AG09309 (cell line): ENCODE measurements at places on chromosomes 11 and 22.
A peak's percentile ranks its signal among the peaks of the same experiment; 100 is the strongest.

DNA sequence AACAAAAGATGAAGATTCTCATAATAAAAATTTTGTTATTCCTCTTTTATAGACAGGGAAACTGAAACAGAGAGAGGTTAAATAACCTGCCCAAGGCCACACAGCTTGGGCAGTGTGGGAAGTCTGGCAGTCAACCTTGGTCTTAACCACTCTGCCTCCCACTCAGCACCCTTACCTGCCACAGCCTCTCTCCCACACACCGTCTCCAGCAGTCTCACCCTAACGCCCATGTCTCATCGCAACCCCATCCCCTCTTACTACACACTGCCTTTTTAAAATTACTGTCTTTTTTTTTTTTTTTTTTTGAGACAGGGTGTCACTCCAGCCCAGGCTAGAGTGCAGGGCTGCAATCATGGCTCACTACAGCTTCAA, 25.0 kb downstream of the ARRB1 start:
- DNase-seq, result no peak

GRCh38 chr11:2146051-2146450, 6.9 kb upstream of the IGF2 start:
- no peak for DNase-seq

- DNase-seq, result peak; percentile 58
Observed at GRCh38 chr11:43736502-43737200, 56.1 kb downstream of the HSD17B12 start.

GRCh38 chr22:36285545-36285944, 32.6 kb downstream of the APOL1 start:
- no peak for DNase-seq

DNA sequence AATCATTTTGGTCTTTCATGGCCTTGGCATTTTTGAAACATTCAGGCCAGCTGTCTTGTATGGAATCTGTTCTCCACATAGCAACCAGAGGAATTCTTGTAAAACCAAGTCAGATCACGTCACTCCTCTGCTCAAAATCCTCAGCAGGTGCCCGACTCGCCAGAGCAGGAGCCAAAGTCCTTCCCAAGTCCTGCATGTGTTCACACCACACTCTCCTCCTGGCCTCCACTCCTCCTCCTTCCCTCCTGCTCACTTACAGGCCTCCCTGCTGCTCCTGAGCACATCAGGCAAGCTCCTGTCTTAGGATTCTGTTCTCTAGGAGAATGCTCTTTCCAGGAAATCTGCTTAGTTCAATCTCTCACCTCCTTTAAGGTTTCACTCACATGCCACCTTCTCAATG, 6.9 kb upstream of the PSMC3 start:
- peak; percentile 52 for DNase-seq

DNA sequence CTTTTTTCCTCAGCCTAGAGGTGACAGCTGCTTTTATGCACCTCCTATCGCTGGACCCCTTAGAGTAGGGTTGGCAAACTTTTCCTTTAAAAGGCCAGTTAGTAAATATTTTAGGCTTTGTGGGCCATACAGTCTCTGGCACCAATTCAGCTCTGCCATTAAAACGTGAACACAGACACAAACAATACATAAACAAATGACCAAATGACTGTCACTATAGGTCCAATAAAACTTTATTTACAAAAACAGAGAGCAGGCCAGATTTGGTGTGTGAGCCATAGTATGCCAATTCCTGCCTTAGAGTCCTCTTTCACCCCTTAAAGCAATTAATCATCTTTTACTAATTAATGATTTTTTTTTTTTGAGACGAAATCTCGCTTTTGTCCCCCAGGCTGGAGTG, 61.1 kb upstream of the RPS13 start:
- no peak for DNase-seq

DNA sequence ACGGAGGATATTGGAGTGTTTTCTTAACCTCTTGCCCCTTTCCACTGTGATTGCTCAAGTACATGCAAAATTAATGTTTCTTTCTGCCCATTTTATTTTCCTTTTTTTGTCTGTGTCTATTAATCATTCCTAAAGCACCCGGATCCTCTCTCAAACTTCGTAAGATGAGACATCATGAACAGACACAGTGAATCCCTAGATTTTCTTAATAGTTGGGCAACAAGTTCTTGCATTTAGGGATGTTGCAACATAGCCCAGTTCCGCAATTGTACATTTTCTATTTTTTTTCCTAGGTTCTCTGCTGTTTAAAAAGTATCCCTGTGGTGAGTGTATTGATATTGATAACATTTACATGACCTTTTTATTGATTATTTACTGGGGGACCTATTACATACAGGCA, 2.9 kb downstream of the FAM111A start:
- DNase-seq, result peak; percentile 73

DNA sequence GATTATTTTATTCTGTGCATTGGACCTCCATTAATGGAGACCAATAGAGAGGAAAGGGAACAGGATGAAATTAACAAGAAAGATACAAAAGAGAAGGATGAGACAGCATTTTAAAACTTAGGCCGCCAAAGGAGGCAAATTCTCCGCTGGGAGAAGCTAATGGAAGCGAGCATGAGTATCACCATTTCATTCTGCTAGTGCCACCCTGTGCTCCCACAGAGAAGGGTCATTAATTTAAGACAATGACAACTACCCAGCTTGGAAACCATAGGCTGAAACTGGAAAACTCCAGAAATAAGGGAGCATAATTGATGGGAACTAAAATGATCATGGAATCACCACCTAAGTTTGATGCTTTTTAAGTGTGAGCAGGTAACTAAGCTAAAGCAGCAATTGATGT, 69.2 kb downstream of the SLC36A4 start:
- no peak for DNase-seq

DNA sequence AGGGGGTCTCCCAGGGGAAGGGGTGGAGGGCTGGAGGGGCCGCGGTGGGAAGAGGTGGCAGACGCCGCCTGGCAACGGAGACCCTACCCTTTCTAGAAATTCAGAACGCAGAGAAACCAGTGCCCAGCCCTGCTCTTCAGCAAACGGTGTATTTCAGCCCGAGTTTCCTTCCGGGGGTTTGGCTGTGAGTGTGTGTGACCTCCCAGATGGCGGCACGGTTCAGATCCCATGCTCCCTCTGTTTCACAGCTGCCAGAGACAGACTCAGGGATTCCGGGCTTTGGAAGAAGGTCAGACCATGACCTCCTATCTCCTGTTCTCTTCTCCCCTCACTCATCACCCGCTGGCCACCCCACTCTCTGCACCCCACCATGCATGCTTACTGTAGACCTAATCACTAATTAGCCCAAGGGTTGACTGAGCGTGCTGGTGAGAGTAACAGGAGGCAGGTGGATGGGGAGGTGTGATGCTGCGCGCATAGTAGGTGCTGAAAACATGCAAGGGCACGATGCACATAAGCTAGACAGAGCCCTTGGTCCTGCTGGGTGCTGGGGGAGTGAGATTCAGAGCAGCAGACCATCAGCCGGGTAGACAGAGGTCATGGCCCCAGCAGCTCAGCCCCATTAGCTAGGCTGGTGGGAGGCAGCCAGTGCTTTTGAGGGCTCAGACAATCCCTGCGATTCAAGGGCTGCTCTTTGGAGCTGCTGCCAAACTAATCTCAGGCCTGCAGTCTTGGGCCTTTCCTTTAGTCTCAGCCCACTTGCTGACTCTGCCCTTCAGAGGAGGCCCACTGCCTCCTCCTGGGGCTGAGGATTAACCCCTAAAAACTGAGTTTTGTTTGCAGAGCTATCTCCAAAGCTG, 256.5 kb upstream of the CADM1 start:
- DNase-seq, result no peak

- peak; percentile 34 for DNase-seq
Observed at GRCh38 chr22:46462726-46463371, 74.6 kb downstream of the CELSR1 start.

DNA sequence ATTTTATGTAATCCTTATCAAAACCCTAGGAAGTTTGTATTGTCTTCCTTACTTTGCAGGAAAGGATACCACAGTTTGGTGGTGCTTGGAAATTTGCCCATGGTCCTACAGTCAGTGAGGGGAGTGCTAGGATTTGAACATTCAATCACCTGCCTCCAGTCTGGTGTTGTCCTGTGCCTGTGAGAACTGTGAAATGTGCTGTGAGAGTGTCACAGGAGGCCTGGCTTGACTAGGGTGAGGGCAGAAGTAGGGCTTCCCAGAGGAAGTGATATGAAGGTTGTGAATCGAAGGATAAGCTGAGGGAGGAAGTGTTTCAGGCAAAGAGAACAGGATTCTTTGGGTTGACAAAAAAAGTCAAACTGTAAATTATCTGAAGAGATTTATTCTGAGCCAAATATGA, 424.4 kb downstream of the TMEM135 start:
- no peak for DNase-seq

- no peak for DNase-seq
Observed at GRCh38 chr22:45786726-45787125, 115.1 kb downstream of the ATXN10 start.

DNA sequence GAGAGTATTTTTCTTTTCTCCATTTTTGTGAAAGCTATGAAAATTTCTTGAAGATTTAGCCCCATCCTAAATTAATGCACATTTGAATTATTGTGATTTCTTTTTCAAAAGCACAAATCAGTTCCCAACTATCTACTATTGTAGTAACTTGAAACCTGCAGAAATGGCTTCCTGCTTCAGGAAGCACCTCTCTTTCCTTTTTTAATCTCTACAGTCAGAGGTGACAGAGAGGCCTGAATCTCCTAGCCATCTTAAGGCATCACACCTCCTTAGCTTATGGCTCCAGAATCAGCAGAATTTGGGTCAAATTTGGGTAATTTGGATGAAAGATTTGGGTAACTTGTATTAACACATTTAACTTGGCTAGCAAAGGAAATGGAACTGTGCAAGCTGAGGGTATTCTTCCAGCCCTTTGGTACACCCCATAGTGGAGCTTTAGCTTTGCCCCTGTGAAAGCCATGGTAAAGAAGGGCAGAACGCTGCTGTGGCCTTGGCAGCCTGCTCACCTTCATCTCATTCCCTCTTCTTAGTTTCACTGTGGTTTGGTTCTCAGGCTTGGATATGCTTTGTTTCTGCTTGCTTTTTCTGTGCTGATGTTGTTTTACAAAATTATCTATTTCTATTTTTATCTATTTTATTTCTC, 16.2 kb downstream of the TBCEL start:
- no peak for DNase-seq

DNA sequence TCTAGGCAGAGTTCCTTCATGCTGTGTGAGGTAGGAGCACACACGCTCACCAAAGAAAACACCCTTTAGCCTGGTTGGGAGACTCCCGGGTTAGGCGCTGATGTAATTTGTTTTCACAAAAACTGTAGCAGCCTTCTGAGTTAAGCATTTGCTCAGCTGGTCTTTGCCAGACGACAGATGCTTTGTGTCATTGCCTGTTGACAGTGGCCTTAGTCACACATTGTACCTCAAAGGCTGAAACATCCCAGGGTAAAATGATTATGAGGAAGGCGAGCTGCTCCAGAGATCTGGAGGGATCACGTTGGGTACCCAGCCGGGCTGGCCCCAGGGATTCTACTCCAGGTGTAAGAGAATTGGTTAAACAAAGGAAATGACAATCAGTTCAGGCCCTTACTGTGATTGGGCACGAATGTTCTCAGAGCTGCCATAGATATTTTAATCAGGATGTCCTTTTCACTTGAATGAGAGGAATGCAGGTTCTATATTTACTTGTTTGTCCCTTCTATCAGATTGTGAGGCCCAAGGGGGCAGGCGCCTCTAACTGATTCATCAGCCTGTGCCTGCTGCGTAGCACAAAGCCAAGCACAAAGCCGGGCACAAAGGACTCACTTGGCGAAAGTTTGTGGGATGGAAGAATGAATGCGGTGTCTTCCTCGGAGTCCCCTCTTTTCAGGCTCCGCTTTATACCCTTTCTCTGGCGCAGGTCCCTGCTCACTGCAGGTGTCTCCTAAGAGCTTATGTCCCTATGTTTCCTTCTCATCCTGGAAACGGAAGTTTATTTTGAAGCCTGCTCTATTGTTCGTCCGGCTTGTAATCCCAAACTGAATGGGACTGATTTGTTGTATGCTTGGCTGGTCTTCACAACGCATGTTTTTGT, 47.1 kb downstream of the ADM start:
- DNase-seq, result no peak

- DNase-seq, result no peak
Observed at GRCh38 chr22:49703505-49703904, 124.2 kb downstream of the BRD1 start.

DNA sequence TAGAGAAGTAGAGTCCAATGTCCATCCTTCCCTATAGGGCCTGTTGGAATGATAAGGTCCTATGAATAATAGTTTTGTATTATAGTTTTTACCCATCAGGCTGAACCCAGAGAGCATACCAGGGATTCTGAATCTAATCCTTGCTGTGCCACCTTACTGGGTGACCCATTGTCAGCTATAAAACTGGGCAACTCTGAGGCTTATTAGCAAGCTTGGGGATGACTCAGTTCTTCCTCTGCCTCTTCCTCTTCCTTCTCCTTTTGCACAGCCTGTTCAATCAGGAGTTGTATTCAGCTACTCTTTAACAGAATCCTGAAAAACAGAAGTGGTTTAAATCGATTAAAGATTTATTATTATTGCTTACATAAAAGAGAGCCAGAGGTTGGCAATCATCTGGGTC, 8.9 kb downstream of the HEPHL1 start:
- no peak for DNase-seq

DNA sequence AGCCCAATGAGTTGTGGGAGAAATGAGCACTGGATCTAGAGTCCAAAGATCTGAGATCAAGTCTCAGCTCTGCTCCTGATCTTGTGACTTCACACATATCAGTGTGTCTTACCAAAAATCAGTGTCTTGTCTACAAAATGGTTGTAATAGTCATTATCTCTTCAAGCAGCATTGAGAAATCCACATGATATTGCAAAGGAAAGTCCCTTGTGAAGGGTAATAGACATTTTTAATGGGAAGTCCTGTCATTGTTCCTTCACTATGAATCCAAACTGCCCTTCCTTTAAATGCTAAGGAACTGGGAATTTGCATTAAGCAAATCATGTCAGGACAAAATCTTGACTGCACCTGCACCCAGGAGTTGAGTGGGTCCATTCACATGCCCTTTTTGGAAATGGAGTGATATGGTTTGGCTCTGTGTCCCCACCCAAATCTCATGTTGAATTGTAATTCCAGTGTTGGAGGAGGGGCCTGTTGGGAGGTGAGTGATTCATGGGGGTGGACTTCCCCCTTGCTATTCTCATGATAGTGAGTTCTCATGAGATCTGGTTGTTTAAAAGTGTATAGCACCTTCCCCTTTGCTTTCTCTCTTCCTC, 51.1 kb downstream of the COMMD9 start:
- no peak for DNase-seq

GRCh38 chr11:122721201-122721963, 65.9 kb downstream of the UBASH3B start:
- DNase-seq, result no peak

DNA sequence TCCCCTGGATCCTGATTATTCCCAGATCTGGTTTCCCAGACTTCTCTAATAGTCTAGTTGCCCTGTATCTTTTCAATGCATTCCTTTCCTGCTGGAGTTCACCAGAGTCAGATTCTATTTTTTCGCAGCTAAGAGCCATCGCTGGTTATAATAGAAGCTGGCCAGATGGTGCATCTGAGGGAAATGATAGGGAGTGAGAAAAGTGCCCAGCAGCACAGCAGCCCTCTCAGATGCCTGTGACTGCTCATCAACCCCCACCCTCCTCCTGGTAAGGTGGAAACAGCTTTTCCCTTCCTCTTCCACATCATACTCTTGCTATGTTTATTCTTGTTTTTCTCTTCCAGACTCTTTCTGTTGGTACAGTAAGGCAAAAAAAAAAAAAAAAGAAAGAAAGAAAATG, 12.8 kb downstream of the OR8A1 start:
- no peak for DNase-seq

GRCh38 chr11:10780040-10780439, 28.7 kb downstream of the EIF4G2 start:
- DNase-seq, result no peak
